ENCODE measurements at places on chromosomes 4 and X. TPM values are rescaled to one million over a fixed set of nuclear protein-coding genes. Genes with fewer than 3 reads are reported as not detected.

The NSUN7 gene
- not detected for total RNA-seq

The COL25A1 gene
- total RNA-seq: not detected

The MAGEA9 gene
- total RNA-seq: not detected

The MAGEC2 gene
- total RNA-seq: not detected

The ANKRD17 gene
- 65.7 TPM for total RNA-seq

The NWD2 gene
- not detected for total RNA-seq

The PDLIM3 gene
- total RNA-seq: 0.22 TPM

The WDR17 gene
- 1.5 TPM for total RNA-seq

The UGT2A1 gene
- not detected for total RNA-seq

The GJB1 gene
- not detected for total RNA-seq

The PAGE2 gene
- not detected for total RNA-seq

The PFKFB1 gene
- 0.27 TPM for total RNA-seq

The ARHGAP24 gene
- 2.6 TPM for total RNA-seq

The EMCN gene
- not detected for total RNA-seq

DNA sequence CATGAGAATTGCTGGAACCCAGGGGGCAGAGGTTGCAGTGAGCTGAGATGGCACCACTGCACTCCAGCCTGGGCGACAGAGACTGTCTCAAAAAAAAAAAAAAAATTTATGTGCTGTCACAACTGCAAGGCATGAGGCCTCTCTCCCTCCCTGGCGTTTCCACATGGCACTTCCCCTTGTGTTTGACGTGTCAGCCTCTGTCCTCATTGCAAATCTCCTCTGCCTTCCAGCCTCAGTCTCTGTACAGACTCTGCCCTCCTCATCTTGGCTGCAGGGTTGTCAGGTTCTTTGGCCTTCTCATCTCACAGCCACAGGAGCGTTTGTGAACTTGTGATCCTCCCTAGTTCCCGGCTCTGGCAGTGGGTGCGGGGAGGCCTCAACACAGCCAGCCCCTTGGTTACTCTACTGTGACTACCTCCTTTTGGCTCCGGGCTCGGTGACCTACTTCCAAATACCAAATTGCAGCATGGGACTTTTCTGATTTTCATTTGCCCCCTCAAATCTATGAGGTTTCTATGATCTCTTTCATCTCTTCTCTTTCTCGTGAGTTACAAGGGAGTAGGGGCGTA lies 250.0 kb downstream of the CBR4 start:
- no peak for DNase-seq

- no peak for DNase-seq
These were observed 15.6 kb downstream of the TET2 start for GRCh38 chr4:105162123-105162796.

DNA sequence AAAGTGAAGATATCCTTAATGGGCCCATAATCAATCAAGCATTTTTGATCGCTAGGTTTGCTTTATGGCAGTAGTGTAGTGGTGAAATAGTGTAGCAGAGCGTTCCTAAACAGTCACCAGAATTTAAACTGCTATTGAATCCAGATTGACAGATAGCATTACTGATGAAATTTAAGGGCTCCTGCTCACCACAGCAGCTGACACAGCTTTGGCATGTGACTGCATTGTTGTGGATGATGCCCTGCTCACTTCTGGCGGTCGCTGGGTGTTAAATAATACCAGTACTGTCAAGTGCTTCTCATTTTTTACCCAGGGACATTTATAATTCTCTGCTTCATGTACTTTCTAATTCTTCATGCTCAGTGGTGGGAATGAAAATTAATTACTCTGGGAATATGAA lies 102.0 kb upstream of the ARHGAP24 start:
- DNase-seq: no peak

GRCh38 chr4:29277381-29277780 lies 1442.8 kb upstream of the PCDH7 start:
- peak; percentile 44 for DNase-seq

GRCh38 chrX:36961590-36961989 lies 46.6 kb upstream of the FAM47C start:
- DNase-seq: no peak

DNA sequence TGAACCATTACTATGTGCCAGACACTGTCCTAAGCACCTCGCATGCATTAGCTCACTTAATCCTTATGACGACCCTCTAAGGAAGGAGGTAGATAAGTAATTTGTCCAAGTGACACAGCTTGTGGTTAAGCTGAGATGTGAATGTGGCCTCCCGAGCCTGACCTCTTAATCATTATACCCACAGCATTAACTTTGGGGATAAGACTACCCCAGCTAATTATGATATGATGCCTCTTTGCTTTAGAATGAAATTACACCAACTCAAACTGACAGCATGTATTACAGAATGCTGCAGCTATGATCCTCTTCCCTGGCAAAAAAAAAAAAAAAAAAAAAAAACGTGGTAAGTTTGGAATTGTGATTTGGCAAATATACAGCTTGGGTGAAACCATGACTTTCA lies 53.5 kb downstream of the APBB2 start:
- DNase-seq: no peak

GRCh38 chr4:148842843-148843242 lies 400.6 kb upstream of the NR3C2 start:
- no peak for DNase-seq

DNA sequence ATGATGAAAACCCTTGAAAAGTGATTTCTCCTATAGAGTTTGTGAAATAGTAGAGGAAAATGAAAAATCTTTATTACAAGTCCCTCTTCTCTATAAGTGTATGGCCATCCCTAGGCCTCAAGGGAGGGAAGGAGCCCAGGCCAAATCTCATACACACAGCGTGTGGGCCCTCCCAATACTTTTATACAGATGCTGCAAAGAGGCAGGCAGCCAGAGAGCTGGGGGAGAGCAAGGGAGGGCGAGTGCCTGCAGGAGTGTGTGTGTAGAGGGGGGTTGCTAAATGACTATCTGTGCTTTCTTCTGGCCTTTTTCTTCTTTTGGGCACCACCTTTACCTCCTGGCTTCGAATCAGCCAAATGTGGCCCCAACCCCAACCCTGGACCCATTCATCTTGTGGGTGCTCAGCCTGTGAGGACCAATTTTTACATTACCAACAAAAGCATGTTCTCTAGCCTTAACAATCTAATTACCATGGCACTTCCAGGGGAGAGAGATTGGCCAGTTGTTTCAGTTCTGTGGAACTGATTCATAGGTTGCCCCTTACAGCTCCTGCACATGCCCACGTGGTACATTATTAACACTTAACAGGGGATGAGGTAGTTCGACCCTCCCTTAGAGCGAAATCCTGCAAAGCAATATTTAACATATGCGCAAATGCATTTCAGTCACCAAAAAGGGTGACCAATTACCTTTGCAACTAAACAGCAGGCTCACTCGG lies 2.0 kb downstream of the GPC3 start:
- no peak for DNase-seq

DNA sequence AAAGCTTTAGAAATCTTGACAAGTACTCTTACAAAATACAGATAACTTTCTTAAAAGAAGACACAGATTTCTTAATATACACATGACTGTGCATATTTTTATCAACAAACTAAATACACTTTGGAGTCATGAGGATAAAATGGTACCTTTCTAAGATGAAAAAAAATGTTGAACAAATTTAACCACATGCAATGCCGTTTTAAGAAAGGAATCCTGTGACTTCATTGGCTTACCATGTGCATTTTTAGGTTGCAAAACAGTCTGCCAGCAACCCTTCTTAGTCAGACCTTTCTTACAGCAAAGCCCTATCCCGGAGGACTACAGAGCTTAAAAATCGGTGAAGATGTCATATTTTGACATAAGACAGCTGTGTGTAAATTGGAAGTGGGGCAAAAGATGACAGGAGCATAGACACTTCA lies 51.7 kb downstream of the GASK1B start:
- DNase-seq: peak; percentile 68

GRCh38 chrX:101377547-101377946 lies 8.4 kb downstream of the BTK start:
- no peak for DNase-seq

DNA sequence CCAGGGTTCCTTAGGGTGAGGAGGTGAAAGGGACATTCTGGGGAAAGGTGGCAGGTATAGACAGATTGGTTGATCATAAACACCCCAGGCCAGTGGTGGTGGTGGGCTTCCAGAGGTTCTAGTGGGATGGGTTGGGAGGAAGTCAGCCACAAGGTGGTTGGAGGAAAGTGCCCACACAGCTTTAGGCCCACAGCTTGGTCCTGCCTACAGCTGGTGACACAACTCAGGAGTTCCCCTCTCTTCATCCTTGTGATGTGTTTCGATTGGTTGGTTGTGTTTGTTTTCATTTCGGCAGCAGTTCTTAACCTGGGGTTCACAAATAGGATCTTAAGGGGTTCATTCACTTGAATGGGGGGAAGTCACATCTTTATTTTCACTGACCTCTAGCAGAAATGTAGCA lies 157.0 kb downstream of the TMEM164 start:
- DNase-seq: no peak

DNA sequence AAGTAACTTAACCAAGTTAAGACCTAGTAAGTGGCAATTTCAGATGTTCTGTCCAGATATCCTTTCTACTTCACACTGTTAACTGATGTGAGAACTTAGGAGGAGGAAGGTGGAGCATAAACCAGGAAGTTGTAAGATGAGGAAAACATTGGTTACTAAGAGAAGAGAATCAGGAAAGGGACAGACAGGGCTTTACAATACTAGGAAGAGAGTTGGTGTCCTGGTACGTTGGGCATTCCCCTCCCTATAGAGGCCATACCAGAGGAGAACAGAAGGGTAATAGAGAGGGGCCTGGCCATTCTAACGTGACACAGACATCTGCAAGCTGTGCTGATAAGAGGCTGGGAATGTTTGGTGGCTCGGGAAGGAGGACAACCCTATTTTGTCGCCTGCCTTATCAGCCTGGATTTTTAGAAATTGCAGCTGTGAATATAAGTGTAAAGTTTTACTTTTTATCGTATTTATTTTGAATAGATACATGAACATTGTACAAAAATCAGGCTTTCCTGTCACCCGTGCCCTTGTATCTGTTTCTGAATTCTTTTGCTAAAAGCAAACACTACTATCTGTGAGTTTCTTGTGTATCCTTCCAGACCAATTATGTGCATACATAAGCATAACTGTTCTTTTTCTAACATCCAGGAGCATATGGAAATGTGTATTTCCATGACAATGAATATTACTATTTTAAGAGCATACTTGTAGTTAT lies 53.5 kb upstream of the HPRT1 start:
- no peak for DNase-seq

- DNase-seq: no peak
These were observed 145.9 kb downstream of the PPA2 start for GRCh38 chr4:105327956-105328355.

DNA sequence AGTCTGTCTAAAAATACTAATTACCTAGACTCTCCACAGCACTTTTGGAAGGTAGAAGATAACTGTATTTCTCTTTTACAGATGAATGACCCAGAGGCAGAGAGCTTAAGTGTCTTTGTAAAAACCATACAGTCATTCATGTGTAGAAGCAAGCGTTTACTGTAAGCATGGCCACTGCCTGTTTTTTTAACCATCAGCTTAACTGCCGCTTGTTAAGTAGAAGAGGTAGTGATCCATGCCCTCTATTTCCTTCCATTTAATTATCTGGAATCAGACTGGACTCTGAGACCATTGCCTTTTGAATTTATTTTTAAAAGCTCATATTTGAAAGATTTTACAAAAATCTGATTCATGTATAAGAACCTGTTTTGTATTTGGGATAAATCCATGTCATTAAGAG lies 111.2 kb upstream of the TECRL start:
- no peak for DNase-seq

DNA sequence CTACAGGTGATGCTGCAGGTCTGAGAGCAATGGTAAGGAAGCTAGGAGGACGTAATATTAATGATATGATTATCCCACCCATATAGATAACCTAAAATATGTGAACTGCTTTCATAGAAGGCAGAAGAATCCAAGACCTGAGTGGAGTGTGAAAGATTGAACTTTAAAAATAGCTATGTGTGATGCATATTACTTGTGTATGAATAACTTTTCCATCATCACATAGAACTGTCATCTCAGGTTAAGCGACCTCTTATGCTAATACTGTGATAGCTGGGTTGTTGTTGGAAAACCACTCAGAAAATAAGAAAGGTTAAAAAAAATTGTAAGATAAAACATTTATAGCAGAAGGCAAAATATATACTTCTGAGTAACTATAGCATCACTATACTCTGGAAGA lies 90.3 kb downstream of the SLC4A4 start:
- DNase-seq: no peak

DNA sequence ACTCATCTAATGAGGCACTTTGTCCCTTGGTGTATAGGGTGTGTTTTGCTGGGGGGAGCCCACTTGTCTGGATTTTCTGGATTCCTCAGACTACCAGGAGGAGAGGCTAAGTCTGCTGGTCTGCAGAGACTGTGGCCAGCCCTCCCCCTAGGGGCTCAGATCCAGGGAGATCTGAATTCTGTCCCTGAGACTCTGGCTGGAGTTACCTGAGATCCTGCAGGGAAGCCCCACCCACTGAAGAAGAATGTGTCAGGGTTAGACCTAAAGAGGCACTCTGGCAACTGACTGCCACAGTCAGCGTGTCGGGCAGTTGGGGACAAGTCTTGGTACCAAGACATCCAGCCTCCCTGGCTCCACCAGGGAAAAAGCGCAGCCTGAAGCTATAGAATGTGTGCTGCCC lies 138.9 kb downstream of the DCAF12L2 start:
- DNase-seq: no peak

GRCh38 chr4:8739820-8740665 lies 131.6 kb downstream of the HMX1 start:
- DNase-seq: no peak

DNA sequence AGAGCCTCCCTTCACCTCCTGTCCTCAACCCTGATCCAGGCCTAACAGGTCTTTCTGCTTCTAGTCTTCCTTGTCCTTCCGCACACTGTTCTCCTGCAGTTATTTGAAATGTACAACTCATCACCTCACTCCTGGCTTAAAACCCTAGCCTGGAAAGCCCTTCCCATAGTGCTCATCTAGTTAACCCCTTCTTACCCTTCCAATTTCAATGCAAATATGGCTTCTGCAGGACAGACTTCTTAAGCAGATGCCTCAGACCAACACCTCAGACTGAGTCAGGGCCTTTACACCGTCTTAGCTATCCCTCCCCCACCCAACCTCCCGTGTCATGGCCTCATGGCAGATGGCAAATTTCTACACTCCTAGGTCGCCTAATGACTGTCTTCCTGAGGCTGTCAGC lies 130.4 kb downstream of the BCOR start:
- DNase-seq: no peak

DNA sequence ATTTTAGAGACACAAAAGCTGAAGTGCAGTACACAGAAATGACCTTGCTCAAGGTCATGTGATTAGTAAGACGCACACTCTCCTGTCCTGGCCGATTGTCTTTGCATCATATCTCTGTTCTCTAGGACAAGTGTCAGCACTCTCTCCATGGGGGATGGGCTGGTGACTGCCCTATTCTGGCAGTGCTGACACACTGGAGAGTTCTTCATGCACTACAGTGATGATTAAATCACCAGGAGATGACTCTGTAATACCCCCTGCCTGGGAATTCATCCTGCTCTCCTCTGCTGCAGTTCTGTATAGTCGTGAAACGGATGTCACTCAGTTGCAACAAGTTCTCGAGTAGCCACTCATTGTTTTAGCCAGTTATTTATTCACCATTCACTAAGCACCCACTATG lies 5.3 kb upstream of the SHISA3 start:
- DNase-seq: no peak

- no peak for DNase-seq
These were observed 7.2 kb downstream of the HTR2C start for GRCh38 chrX:114591121-114591520.

- DNase-seq: no peak
These were observed 25.2 kb upstream of the SLC2A9 start for GRCh38 chr4:10046471-10046870.

GRCh38 chr4:14856062-14856933 lies 146.0 kb upstream of the CPEB2 start:
- peak; percentile 99 for DNase-seq

- DNase-seq: peak; percentile 60
These were observed 31.0 kb downstream of the ALPK1 start for GRCh38 chr4:112327965-112328733.

Measured in MCF 10A (cell line).